Amygdala (tissue), 56 donors: ENCODE measurements at places on chromosomes 13 and 19.

DNA sequence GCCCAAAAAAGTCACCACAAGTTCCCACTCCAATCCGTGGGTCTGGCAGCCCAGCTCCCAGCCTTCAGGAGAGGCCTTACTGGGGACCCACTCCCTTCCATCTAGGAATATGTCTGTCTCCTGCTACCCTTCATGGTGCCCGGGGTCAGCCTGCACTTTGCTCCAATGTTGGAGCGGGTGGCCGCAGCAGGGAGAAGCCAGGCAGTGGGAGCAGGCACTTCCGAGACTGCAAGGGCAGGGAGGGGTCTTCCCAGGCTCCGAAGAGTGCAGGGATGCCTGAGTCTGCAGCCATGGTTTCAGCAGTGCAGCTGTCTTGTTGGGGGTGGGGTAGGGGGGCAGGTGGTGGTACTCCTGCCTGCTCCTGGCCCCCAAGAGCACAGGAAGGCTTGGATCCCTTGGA, 1616.2 kb downstream of the SLITRK5 start:
- no peak for DNase-seq

DNA sequence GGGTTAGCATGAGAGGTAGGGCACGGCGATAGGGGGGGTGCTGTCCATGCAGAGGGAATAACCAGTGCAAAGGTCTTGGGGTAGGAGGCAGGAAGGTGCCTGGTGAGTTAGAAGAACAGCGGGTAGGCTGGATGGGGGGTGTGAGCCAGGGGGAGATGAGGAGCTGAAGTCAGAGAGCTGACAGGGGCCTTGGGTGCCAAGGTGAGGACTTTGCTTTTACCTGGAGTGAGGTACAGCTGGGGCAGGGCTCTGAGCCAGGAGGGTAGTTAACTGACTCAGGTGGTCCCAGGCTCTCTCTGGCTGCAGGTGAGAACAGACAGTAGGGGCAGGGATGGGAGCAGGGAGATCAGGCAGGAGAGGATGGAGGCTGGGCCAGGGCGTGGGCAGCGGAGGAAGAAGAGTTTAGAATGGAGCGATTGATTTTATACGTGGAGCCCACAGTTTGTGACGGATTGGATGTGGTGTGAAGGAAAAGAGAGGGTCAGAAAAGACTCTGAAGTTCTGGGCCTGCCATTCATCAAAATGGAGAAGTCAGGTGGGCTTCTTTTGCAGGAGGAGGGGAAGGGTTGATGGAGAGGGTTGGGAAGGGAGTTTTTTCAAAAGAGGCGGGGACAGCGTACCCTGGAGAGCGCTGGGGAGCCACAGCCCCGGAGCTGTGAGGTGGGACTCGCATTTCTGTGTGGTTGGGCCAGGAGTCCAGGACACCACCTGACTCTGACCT, 1.2 kb upstream of the GRAMD1A start:
- DNase-seq = no peak

DNA sequence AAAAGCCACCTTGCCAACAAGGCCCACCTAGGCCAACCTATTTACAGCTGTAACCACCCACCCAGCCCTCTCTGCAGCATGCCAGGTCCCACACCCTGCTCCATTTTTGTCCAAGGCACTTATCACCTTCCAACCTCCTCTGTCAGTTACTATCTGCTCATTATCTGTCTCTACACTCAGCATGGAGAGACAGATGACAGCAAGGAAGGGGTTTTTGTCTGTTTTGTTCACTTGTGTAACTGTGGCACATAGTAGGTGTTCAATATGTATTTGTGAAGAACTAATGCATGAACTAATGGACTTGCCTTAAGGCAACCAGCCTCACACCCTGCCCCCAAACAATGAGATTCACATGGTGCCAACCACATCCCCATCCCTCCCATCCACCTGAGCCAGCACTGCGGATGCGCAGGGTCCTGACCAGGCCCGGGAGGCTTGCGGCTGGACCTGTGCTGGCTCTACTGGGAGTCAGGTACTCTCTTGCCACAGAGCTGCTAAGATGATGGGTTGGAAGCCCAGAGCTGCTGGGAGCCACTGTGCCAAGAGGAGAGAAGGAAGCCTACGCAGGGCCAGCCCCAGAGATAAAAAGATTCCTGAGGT, 17.3 kb downstream of the DEDD2 start:
- DNase-seq = no peak

DNA sequence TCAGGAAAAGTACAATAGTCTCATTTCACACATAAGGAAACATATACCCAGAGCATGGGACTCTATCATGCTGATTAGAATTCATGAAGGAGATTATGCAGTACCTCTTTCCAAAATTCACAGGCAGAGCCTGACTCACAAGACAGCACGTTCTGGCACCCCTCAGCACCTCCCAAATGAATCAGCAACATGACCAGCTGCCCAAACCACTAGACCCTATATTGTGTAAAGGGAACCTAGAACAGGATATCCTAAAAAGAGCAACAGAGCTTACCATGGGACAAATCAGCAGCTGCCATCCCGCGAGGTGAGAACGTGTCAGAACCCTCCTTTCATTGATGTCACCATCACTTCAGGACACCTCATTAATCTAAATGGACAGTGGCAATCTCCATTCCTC, 2.5 kb downstream of the ZNF426 start:
- DNase-seq = no peak

- DNase-seq = no peak
These were observed 11.0 kb upstream of the COLGALT1 start for GRCh38 chr19:17544418-17544817.

- DNase-seq = no peak
These were observed 7.3 kb upstream of the SIGLEC5 start for GRCh38 chr19:51637362-51637978.

DNA sequence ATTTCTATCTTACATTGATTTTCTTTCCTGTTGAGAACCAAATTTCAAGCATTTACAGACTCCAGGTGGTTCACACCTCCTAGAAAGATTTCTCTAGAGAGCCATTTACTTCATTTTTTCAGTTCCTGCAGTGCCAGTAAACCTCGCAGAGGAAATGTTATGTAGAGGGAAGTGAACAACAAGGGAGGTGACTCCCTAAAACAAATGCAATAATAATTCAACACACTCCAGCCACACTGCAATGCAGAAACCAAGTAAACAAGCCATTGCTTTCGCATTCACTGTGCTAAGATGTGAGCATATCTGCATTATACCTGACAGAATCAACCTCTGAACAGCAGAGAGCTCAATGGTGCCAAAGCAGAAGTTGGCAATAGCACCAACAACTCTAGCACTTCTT, 215.1 kb downstream of the RBM26 start:
- DNase-seq = no peak
